ENCODE measurements at places on chromosomes 6 and 20.

- H3K27me3 ChIP-seq, result peaks cover 5% of the 10 kb centered on the region
- no peak overlapping the region for H3K4me3 ChIP-seq
- no peak for DNase-seq
- peaks cover 7% of the 10 kb centered on the region for H3K36me3 ChIP-seq
- peaks cover 13% of the 10 kb centered on the region for H3K4me1 ChIP-seq
Observed at GRCh38 chr6:52403627-52404026, 16.5 kb upstream of the EFHC1 start.

DNA sequence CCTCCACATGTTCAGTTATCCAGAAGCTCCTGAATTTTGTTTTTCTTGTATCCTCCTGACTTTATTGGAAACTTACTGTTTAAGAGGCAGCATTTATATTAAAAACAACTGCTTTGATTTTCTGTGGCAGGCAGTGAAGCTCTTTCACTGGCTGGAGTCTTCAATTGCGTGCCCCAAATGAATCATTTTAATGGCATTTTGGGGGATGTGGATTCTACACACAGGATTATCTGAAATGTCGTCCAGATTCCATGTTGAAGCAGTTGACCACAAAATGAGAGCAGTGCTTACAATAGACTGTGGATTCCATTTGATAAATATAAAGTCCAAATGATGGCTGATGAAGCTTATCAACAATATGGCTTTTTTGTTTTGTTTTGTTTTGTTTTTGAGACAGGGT lies 41.0 kb upstream of the HIVEP1 start:
- no peaks in the 10 kb centered on the region for H3K36me3 ChIP-seq
- DNase-seq, result no peak
- no peaks in the 10 kb centered on the region for H3K27me3 ChIP-seq
- H3K4me1 ChIP-seq, result peaks cover 24% of the 10 kb centered on the region
- no peak overlapping the region for H3K4me3 ChIP-seq

DNA sequence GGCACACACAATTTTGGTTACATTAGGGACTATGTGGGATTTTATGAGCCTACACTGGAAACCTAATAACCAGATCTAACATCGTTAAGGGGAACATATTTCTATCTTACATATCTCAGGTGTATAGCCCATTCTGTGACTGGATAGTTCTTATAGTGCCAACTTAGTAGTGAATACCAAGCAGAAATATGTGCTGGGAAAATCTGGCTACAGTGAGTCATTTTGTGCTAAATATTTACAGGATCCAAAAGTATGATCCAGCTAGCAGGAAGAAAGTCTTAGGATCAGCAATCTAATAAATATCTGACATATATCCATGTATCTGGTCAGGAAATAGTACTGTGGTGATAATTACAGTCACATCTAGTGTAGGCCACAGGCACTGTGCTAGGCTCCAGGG lies 94.6 kb upstream of the INSM1 start:
- peaks cover 2% of the 10 kb centered on the region for H3K27me3 ChIP-seq
- DNase-seq, result no peak
- H3K27ac ChIP-seq, result no peak overlapping the region

DNA sequence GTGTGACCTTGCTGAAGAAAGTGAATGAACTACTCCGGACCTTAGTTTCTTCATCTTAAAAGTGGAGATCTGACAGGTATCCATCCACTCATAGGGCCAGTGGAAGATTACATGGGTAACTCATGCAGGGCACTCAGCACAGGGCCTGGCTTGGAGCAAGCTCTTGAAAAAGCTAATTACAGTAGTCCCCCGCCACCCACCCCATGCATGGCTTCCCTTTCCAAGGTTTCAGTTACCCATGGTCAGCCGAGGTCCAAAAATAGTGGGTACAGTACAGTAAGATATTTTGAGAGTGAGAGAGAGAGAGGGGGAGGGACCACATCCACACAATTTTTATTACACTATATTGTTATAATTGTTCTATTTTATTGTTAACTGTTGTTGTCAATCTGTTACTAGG lies 7.1 kb upstream of the PMEPA1 start:
- no peak overlapping the region for H3K27ac ChIP-seq
- no peak for DNase-seq
- peaks cover 48% of the 10 kb centered on the region for H3K4me1 ChIP-seq
- H3K36me3 ChIP-seq, result no peaks in the 10 kb centered on the region
- no peaks in the 10 kb centered on the region for H3K27me3 ChIP-seq

GRCh38 chr6:166775923-166776220 lies 148.8 kb upstream of the RPS6KA2 start:
- H3K36me3 ChIP-seq, result no peaks in the 10 kb centered on the region
- no peak for DNase-seq
- H3K4me3 ChIP-seq, result no peak overlapping the region
- H3K4me1 ChIP-seq, result no peaks in the 10 kb centered on the region

DNA sequence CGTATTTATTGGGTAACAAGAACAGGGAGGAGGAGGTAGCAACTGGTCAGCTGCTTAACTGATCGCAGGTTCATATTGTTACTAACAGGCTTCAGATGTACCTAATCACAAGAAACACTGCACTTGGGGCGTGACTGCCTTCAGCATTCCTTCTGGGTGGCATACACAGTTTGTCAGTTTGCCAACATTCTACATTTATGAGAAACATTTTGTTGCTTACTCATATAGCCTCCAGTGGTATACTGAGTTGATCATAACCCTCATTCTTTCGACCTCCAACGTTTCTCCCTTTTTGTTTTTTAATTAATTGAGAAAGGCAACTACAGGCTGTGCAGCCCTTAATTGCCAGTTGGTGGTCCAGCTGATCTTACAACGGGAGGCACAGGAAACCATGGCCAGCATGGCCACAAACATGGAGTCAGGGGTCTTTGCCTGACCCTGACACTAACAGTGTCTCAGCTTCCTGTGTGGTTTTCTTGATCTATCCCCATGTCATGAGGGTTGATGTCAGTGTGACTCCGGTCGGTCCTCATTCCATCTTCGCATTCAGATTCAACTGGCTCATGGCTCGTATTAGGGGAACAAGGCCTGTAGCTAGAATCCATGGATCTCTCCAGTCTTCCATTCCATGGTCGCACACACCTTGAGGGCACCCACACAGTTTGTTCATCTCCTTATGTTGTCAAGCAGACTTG lies 9.4 kb downstream of the EPB41L2 start:
- H3K4me3 ChIP-seq, result no peak overlapping the region
- H3K27me3 ChIP-seq, result no peaks in the 10 kb centered on the region
- no peak overlapping the region for H3K27ac ChIP-seq
- no peak for DNase-seq

GRCh38 chr6:166751051-166751595 lies 124.1 kb upstream of the RPS6KA2 start:
- H3K27ac ChIP-seq, result no peak overlapping the region
- no peak overlapping the region for H3K4me3 ChIP-seq
- DNase-seq, result no peak
- H3K4me1 ChIP-seq, result peaks cover 5% of the 10 kb centered on the region
- H3K27me3 ChIP-seq, result peaks cover 7% of the 10 kb centered on the region
- no peaks in the 10 kb centered on the region for H3K36me3 ChIP-seq

DNA sequence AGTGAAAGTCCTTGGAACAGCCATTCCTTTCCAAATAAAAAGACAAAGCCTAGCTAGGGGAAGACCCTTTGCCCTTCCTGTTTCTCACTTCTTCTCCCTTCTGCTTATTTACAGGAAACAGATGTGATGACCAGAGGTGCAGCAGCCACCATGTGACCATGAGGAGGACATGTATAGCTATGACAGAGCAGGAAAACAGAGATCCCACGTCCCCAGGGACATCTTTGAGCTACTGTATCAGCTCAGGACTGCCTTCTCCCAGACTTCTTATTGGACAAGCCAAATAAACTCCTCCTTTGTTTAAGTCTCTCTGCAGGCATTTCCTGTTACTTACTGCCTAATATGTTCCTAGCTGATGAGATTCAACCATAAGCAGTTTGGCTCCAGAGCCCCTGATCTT lies 133.1 kb upstream of the MLN start:
- H3K4me3 ChIP-seq, result no peak overlapping the region
- H3K36me3 ChIP-seq, result no peaks in the 10 kb centered on the region
- no peak for DNase-seq
- H3K27ac ChIP-seq, result no peak overlapping the region

DNA sequence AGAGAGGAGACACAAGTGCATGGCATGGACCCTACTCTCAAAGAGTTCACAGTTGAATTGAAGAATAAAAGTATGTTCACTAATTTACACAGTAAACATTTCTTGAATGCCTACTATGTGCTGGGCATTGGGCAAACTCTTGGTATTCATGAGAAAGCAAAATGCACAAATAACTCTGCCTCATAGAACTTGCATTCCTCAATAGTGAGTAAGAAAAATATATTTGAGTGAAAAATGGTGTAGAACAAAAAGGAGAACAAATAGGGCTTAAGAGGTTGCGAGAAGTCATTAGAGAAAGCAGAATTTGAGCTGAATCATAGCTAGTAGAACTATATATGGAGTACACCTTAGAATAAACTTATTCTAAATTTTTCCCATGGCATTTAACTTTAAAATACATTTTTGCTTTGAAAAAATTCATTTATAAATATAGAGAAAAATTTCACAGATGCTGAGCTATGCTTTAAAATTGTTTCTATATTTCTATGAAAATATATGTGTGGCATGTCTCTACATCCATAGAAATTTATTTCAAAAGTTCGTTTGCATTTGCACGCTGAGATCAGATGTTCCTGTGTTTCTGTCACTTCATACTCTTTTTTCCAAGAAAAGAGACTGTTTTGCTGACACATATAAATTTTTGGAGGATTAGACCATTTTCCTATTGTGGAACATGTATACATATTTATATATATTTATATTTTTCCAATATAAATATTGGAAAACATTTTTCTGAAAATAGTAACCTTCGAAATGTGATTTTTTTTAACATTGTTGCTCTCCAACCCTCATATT lies 236.1 kb downstream of the KCNQ5 start:
- H3K4me3 ChIP-seq, result no peak overlapping the region
- H3K4me1 ChIP-seq, result peaks cover 15% of the 10 kb centered on the region
- H3K27ac ChIP-seq, result no peak overlapping the region
- no peaks in the 10 kb centered on the region for H3K27me3 ChIP-seq
- no peak for DNase-seq
- H3K36me3 ChIP-seq, result no peaks in the 10 kb centered on the region

GRCh38 chr20:1815502-1816085 lies 79.6 kb upstream of the SIRPA start:
- H3K36me3 ChIP-seq, result no peaks in the 10 kb centered on the region
- DNase-seq, result no peak
- peak overlapping the region; percentile 63 for H3K27ac ChIP-seq
- H3K4me1 ChIP-seq, result peaks cover 47% of the 10 kb centered on the region
- no peaks in the 10 kb centered on the region for H3K27me3 ChIP-seq
- no peak overlapping the region for H3K4me3 ChIP-seq

GRCh38 chr6:15817100-15817499 lies 154.3 kb upstream of the DTNBP1 start:
- DNase-seq, result no peak
- H3K27ac ChIP-seq, result no peak overlapping the region
- H3K27me3 ChIP-seq, result no peaks in the 10 kb centered on the region

GRCh38 chr6:45663251-45664221 lies 285.8 kb upstream of the SUPT3H start:
- H3K36me3 ChIP-seq, result no peaks in the 10 kb centered on the region
- no peak overlapping the region for H3K27ac ChIP-seq
- no peak for DNase-seq

GRCh38 chr20:50215101-50215690 lies 24.6 kb downstream of the CEBPB start:
- no peaks in the 10 kb centered on the region for H3K36me3 ChIP-seq
- peak overlapping the region; percentile 69 for H3K27ac ChIP-seq
- H3K27me3 ChIP-seq, result no peaks in the 10 kb centered on the region
- no peak overlapping the region for H3K4me3 ChIP-seq
- peaks cover 30% of the 10 kb centered on the region for H3K4me1 ChIP-seq

- no peaks in the 10 kb centered on the region for H3K4me1 ChIP-seq
- no peaks in the 10 kb centered on the region for H3K36me3 ChIP-seq
- DNase-seq, result no peak
- H3K4me3 ChIP-seq, result no peak overlapping the region
- no peak overlapping the region for H3K27ac ChIP-seq
Observed at GRCh38 chr20:19433371-19434350, 221.2 kb downstream of the SLC24A3 start.

DNA sequence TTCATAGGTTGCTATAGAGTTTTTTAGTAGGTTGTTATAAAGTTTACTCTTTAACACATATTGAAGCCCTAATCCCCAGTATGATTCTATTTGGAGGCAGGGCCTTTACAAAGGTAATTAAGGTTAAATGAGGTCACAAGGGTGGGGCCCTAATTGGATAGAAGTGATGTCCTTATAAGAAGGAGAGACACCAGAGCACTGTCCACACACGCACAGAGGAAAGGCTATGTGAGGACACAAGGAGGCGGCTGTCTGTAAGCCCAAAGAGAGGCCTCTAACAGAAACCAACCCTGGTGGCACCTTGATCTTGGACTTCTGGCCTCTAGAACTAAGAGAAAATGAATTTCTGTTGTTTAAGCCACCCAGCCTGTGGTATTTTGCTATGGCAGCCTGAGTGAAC lies 98.5 kb downstream of the GJA10 start:
- H3K27me3 ChIP-seq, result no peaks in the 10 kb centered on the region
- H3K4me3 ChIP-seq, result no peak overlapping the region
- DNase-seq, result no peak

DNA sequence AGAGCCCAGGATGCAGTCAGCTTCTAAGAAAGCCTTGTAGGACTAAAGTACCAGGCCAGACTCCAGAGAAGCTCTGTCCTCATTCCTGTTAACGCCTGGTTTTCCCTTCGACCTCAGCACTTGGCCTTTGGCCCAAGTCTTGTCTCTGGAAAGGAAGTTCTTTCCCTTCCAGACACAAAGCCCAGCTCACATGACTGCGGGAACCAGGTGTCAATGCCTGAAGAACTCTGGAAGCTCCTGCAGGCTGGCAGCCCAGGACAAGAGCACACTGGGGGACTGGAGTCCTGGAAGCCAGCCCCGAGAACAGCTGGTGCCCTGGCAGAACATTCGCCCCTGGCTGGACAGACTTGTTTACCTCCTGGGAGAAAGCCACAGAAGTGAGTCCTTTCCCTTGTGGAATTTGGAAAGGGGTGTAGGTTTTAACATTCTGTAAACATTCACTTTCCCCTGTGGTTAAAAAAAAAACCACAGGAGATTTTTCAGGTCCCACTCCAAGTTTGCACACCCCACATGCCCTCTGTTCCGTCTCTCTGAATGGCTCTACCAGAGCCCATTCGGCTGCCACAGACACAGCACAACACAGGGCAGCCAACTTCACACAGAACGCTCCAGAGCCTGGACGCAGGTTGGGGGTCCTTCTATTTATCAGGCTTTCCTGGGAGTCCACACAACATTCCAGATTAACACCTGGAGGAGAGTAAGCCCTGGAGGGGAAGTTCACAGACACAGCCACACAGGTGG lies 18.1 kb downstream of the ACSS1 start:
- peaks cover 86% of the 10 kb centered on the region for H3K4me1 ChIP-seq
- peak; percentile 91 for DNase-seq
- H3K27me3 ChIP-seq, result no peaks in the 10 kb centered on the region
